Stimulated activated CD8-positive, alpha-beta memory T cell treated with anti-CD3 and anti-CD28 coated beads, Interleukin-7, amount 100 ng/mL, for 24 hours (primary cell): ENCODE measurements at places on chromosomes 16 and 17.

DNA sequence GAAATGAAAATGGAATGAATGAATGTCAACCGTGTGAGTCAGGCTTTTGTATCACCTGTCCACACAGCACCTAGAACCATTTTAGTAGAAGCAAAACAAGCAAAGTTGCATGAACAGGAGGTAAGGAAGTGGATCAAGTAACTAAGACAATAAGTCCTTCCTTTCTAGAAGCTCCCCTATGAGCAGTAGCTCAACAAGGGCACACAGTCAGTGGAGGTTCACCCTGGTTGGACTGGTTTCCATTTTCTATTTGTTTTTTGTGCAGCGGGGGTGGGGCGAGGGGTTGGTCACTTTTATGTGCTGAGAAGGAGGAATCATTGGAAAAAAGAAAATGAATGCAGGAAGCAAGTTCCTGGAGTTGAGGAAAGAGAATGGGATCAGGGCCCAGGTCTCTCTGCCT is 4.0 kb upstream of the HSBP1 start:
- DNase-seq, result no peak

DNA sequence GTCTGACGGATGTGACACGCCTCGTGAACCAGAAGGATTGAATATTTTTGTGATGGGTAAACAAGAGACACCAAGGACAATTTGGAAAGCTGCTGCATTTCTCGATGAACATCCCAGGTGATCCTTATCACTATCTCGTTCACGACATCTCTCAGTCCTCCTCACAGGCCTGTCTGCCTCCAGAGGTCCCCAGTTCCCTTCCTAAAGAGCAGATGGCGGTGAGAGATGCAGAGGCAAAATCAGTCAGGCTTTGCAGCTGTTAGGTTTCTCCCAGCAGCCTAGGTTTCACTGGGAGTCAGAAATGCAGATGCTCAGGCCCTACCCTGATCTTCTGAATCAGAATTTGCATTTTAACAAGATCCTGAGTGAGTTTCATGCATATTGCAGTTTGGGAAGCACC is 23.6 kb downstream of the SCPEP1 start:
- DNase-seq, result no peak

GRCh38 chr17:43416998-43417890 is 18.5 kb downstream of the ARL4D start:
- no peak for DNase-seq

DNA sequence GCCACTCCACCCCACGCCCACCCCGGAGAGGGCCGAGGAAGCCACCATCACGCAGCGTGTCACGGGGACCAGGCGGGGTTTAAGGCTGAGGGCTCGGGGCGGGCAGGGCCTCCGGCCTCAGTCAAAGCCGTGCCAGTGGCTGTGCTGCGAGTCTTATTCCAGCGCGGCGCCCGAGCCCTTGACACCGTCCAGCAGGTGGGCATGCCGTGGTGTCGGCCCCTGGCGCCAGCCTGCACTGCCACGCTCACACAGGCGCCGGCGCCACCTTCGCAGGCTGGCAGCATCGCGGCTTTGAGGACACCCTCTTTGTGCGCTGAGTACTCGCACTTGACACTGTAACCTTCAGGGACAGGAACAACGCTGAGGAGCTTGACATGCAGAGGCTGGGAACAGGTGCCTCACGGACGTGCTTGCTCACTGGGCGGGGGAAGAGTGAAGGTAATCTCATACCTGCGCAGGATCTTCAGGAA is 34.0 kb upstream of the ZNF629 start:
- DNase-seq, result no peak
